ENCODE measurements at places on chromosomes 3 and 15. TPM values are rescaled to one million over a fixed set of nuclear protein-coding genes. Genes with fewer than 3 reads are reported as not detected.

The CSTA gene
- 15.2 TPM for total RNA-seq

The ACTRT3 gene
- 4.3 TPM for total RNA-seq

The RPUSD2 gene
- 7.6 TPM for total RNA-seq

- peak; percentile 76 for DNase-seq
Measured at GRCh38 chr3:168885028-168885427, 778.5 kb downstream of the MECOM start.

Data from fibroblast of the aortic adventitia (primary cell).